ENCODE measurements at places on chromosomes 1 and 21. TPM values are rescaled to one million over a fixed set of nuclear protein-coding genes. Genes with fewer than 3 reads are reported as not detected.

DNA sequence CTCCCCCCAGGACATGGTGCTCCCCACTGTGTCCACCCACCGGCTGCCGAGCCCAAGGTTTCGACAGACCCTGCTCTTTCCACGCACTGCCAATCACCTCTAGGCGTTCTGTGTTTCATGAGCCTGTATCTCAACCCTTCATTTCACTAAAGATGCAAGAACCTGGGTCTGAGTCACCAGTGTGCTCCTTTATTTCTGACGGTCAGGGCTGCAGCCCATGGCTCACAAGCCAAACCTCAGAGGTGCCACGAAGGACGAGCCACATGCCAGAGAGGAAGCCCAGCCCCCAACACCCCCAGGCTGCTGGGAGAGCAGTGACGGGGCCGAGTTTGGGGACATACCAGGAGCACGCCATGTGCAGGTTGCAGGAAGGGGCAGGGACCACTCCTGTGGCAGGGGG, 79.2 kb upstream of the ARHGEF16 start:
- no peak for DNase-seq

DNA sequence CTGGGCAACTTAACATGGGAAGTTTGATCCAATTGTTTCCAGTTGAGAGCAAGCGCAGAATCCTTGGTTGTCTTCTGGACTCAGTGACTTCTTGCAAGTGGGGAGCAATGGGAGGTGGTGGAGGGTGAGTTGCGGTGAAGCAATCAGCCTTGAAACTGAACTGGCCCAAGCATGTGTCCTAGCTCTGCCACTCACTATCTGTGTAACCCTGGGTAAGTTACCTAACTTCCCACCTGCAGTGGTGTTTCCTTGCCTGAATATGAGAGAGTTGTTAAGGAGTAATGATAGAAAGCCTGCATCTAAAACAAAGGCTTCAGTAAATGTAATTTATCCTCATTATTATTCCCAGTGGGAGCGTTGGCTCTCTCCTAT, 132.5 kb upstream of the NFIA start:
- DNase-seq = no peak

- DNase-seq = no peak
Measured at GRCh38 chr1:110535985-110536384, 17.0 kb upstream of the KCNA10 start.

GRCh38 chr1:65694126-65694525, 98.6 kb upstream of the PDE4B start:
- no peak for DNase-seq

DNA sequence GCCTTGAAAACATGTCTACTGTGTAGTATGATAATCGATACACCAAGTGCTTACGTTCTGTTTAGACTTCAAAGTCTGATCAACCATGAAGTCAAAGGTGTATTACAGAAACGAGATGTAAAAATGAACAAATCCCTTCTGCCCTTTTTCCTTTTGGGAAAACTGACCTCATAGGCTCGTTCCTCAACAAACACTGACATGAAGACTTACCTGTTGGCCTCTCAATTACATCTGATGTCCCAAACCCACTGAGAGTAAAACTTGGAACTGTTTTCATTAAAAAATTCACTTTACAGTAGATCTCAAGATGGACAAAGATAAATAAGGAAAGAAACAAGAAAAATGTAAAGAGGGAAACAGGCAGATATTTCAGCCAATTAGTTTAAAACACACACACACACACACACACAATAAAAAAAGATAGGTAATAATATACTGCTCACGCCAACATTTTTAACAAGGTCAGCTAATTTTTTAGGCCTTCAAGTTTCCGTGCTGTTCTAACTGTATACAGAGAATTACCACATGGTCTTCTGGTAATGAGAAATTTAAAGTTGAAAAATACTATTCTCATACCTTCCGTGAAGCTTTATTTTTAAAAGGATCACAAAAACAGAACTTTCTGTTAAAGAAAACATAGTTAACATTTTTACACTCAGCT, 2.1 kb downstream of the HMGN1 start:
- DNase-seq = no peak

The PEX10 gene
- total RNA-seq = 14.5 TPM

The WDR3 gene
- 11.9 TPM for total RNA-seq

Data from left cardiac atrium (tissue), 4 donors.